ENCODE measurements at places on chromosomes 12 and 14. TPM values are rescaled to one million over a fixed set of nuclear protein-coding genes. Genes with fewer than 3 reads are reported as not detected.

- no peak for DNase-seq
- no peaks in the 10 kb centered on the region for H3K36me3 ChIP-seq
- H3K27me3 ChIP-seq, result no peaks in the 10 kb centered on the region
Observed at GRCh38 chr14:38127784-38128183, 79.9 kb upstream of the SSTR1 start.

KRT82 gene
- not detected for polyA plus RNA-seq

GRCh38 chr12:12715128-12715458 is 2.1 kb upstream of the CDKN1B start:
- H3K4me1 ChIP-seq, result peaks cover 17% of the 10 kb centered on the region
- H3K36me3 ChIP-seq, result peaks cover 17% of the 10 kb centered on the region
- peak overlapping the region; percentile 95 for H3K27ac ChIP-seq

DNA sequence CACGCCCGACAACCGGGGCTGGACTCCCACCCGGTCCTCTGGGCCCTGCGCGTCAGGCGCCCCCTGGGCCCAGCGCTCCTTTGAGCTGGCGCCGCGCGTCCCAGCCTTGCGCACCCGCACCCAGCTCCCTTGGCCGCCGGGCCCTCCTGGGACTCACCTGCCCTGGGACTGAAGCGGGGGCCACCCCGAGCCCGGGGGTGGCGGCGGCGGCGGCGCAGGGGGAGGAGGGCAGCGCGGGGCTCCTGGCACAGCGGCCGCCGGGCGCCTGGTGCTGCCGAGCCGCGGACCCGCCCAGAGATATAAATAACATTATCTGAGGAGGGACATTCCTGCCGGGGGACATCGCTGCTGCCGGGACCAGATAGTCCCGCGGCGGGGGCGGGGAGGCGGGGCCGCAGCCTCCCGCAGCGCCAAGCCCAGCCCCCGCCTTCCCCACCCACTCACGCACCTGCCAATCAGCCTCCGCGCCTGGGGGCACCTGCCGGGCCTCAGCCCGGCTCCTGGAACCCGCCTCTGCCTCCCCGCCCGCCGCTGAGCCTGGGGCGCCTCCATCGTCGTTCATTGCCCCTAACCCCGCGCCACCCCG is at the start of gene SPTB:
Gene SPTB (minus strand): TSS at position 273 of the 586 bp plus-strand sequence. CDS start 56,813 bp downstream, outside the sequence.
- peak; percentile 90 for DNase-seq
- H3K36me3 ChIP-seq, result no peaks in the 10 kb centered on the region
- H3K27me3 ChIP-seq, result no peaks in the 10 kb centered on the region
- peak within 1 kb of the TSS; percentile 78 for H3K4me3 ChIP-seq
- H3K27ac ChIP-seq, result peak within 1 kb of the TSS; percentile 78

C1S gene
- polyA plus RNA-seq, result 0.26 TPM

SPIC gene
- not detected for polyA plus RNA-seq

DNA sequence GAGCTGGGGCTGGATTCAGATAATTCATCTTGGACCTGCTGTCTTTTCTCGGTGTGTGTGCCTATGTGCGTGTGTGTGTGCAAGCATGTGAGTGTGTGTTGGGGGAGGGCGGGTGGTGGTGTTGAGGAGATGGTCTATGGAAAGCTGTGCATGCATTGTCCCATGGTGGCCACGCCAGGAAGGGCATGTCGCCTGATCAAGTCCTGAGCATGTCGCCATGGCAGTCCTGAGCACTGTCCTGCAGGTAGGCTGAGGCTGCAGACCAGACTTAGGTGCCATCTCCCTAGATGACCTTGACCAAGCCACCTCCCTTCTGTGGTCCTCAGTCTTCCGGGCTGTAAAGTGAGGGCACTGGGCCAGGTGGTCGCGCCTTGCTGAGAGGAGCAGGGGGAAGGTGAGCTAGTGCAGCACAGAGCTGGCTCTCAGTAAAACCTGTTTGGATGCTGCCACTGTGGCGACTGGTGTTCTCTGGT is 81.4 kb downstream of the PAPOLA start:
- peaks cover 33% of the 10 kb centered on the region for H3K27me3 ChIP-seq
- no peak for DNase-seq
- peaks cover 6% of the 10 kb centered on the region for H3K4me1 ChIP-seq
- no peaks in the 10 kb centered on the region for H3K36me3 ChIP-seq

COCH gene
- 72.1 TPM for polyA plus RNA-seq

SDSL gene
- 13.4 TPM for polyA plus RNA-seq

GPRC5A gene
- polyA plus RNA-seq, result not detected

DAO gene
- not detected for polyA plus RNA-seq
